ENCODE measurements at places on chromosomes 1 and 21.

DNA sequence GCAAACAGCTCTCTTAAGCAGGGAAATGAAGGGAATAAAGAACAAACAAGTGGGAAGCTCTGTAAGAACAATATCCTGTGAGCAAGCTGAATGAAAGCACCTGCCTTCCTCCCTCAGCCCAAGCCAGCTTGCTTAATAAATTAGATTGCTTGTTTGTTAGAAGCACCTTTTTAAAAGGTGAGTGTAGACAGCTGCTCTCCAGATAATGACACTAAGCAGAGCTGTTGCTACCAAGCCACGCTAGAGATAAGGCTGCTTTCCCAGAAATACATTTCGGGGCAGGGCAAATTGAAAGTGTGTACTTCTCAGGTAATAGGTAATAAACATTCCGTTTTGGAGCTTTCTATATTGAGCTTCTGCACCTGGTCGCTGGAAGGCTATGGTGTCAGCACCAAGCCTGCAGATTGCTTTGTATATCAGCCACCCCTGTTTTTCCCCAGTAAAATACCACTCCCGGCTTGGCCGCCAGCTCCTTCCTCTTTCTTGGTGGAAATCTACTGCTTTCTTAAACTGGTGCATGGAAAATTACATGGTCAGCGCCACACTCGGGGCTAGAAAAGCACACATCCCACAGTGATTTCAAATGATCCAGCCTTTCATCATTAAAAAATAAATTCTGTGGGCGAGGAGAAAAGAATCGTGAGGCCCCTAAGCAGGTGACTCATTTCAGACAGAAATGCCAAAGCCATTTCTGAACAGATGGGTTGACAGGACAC lies 151.3 kb downstream of the ETS2 start:
- no peak for DNase-seq

DNA sequence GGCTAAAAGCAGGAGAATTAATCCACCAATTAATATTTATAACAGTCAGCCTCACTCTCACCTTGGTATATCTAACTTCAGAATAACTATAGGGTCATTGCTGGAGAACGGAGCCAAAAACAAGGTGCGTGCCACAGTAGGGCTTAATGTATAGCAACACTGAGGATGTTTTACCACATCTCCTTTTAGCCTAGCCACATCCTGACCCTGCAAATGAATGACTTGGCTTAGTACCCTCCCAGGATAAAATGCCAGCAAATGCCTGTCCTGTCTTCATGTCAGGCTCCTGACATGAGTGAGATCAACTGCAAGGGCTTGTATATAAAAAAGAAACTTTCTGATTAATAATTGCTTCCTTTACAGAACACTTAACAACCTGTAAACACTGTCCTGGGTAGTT lies 2.7 kb upstream of the CDC42BPA start:
- no peak for DNase-seq

DNA sequence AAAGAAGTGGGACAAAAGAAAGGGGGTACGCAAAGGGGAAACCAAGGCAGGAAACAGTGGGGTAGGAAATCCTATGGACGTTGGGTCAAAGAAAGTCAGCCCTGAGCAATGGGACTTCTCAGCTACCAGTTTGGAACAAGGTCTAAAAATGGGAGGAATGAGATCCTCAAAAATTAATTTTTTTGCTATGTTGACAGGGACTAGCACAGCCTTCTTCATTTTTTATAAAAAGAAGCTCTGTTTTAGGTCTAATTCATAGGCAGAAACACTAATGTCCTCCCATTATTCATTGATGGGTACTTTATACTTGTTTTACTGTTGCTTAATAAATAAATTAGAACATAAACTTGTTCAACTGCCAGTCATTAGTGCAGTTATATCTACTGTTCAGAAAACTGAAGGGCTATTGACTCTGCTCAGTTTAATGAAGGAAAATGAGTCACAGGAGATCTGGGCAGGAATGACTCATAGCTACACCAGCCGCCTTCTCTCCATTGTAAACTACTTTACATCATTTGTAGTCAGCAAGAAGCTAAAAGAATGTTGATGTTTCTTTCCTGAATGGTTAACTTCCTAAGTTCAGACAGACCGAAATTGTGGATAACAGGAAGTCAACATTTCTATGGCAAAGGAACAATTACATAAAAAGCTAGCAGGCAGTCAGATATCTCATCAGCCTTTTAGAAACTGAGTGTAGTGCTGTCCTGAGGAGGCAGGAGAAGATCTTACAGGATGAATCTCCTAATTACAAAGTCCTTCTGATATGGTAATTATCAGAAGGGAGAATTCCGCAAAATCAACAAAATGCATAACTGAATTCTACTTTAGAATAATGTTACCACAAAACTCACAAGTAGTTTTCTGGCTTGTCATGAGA lies 356.4 kb upstream of the PKN2 start:
- DNase-seq = no peak

DNA sequence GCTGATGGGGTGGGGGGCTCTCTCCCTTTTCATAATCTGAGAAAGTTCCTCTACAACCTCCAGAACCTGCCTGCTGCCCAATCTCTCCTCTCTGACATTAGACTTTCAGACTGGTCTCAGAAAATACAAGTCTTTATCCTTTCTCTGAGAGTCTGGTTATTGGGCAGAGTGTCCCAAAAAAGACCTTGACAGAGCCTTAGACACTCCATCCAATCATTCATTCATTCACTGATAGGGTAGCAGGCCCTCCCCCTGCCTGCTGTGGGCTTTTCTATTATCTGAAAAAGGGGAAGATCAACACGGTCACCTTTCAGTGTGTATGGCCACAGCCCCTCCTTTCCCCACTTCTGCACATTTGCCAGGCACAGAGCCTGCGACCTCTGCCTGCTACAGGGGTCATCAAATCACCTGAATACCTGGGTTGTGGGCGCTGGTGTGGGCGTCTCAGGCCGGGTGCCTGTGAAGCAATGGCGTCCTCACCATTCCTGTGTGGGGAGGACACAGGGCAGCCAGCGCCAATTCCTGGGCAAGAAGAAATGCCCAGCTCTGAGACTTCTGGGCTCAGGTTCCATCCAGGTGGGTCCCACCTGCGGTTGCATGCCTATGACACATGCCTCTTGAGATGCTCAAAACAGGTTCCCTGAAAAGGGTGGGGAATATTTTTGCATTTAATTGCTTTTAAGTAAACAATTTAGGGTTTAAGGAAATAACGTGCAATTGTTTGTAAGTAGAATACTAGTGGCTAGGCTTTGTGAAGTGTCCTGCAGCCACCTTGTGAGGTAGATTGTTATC lies 52.8 kb downstream of the ELK4 start:
- DNase-seq = no peak

DNA sequence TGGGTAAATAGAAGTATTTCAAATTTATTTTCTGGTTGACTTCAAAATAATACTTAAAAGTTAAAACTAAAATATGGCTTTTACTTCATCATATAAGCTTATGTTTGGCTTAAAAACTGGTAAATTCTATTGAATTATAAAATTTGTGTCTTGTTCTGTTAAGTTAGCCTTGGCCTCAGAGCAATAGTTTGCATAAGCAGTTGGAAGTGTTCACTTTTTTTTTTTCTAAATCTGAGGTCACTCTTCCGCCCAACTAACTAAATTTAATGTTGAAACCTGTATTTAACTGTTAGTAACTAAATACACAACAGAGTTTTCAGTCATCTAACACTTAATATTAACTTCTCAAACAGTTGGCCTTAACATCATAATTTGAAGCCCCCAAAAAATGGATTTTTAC lies 871.7 kb upstream of the ADAMTS5 start:
- DNase-seq = no peak

DNA sequence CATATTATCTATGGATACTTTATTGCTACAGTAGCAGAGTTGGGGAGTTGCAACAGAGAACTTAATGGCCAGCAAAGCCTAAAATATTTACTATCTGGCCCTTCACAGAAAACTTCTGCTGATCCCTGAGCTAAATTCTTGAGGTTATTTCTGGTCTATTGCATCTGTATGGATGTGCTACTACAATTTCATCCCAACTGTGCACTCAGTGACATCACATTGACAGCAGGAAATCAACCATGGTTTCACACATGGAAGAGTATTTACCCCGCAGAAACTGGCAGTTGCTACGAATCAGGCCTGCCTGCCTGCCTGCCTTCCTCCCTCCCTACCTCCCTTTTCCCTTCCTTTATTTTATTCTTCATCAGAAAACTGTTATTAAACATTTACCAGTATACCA lies 12.1 kb downstream of the CLCA2 start:
- DNase-seq = no peak
